Activated CD4-positive, alpha-beta T cell treated with anti-CD3 and anti-CD28 coated beads for 1 hour (primary cell): ENCODE measurements at places on chromosomes 13 and 19.

DNA sequence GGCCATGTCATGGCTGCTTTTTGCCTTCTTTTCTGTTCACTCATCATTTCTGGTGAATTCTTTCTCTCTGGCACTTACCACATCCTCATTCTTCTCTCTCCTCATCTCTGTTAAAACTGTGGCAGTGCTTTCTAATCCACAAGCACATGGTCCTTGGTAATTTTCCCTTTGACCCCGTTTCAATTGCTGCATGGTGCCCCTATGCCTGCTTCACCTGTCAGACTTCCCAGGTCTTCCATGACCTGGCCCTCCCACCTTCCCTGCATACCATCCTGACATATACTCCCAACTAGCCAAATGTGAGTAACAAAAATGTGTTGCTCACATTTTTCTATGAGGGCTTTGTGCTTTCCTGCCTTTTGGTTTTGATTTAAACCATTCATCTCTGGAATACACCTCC lies 286.5 kb downstream of the MTUS2 start:
- DNase-seq = no peak

- no peak for DNase-seq
These were observed 6.6 kb upstream of the TFDP1 start for GRCh38 chr13:113577881-113578435.

DNA sequence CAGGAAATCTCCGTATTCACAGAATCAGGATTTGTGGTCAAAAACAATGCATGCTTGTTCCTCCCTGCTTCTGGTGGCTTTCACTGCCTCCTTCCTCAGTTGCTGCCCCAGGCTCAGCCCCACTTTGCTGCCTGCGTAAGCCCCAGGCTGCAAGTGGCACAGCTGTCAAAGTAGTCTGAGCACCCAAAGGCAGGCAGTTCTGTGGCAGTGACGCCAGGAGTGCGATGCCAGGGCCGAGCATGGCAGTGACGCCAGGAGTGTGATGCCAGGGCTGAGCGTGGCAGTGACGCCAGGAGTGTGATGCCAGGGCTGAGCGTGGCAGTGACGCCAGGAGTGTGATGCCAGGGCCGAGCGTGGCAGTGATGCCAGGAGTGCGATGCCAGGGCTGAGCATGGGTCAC lies 77.3 kb upstream of the GPR183 start:
- peak; percentile 21 for DNase-seq

- no peak for DNase-seq
These were observed 166.4 kb upstream of the SOX1 start for GRCh38 chr13:111900390-111901131.

GRCh38 chr13:99971576-99972189 lies at the start of gene ZIC5:
Gene ZIC5, minus strand, starts transcription at chr13:99971767. Its CDS starts 164 bp downstream, at chr13:99971603.
- no peak for DNase-seq

- no peak for DNase-seq
These were observed 3.4 kb downstream of the ATP1A3 start for GRCh38 chr19:41990615-41991014.

DNA sequence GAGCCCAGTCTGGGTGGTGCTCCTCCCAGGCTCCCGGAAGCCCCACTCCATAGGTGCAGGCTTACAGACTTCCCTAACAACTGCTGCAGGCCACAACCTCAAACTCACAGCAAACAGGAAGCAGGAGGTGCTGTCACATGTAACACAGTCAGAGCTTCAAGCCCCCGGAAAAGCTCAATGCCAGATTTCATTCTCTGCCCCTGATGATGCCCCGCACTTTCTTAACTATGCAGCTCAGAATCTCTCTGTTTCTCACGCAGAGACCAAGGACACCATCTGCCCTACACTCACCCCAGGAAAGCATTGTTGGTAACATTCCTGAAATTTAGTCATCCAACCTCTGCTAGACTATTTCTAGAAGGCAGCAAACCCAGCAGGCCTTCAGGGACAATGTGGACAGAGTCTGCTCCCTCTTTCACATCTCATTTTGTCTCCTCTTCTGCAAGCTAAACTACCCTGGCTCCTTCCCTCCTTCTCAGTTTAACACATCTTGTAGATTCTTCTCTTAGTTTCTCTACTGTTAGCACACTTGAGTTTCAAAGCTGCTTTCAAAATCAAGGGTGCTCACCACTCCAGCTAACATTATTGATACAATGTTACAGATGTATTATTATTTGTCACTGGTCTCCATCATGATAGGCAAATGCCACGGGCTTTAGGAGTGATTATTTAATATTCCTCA lies 162.5 kb downstream of the KCTD12 start:
- DNase-seq = no peak

- DNase-seq = no peak
These were observed 146.1 kb downstream of the STOML3 start for GRCh38 chr13:38844581-38844980.

- no peak for DNase-seq
These were observed 6.0 kb downstream of the ACP4 start for GRCh38 chr19:50796128-50796633.

DNA sequence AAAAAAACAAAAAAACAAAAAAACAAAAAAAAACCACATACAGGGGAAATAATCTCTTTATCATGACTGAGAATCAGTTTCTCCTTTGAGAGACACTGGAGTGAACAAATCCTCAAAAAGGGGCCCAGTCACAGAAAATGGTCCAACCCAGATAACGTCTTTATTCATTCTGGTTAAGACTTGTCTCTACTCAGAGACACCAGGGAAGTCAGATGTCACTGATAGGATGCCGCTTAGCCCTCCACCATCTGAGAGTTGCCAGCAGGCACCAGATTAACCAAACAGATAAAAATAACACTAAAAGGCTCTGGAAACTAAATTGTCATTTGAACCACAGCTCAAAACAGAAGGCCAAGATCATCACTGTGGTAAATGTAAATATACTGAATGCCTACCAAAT lies 1163.4 kb upstream of the ATXN8OS start:
- no peak for DNase-seq
